ENCODE measurements at places on chromosomes 6 and 20. TPM values are rescaled to one million over a fixed set of nuclear protein-coding genes. Genes with fewer than 3 reads are reported as not detected.
A peak's percentile ranks its signal among the peaks of the same experiment; 100 is the strongest.

The CD24 gene
- 299 TPM for total RNA-seq

DNA sequence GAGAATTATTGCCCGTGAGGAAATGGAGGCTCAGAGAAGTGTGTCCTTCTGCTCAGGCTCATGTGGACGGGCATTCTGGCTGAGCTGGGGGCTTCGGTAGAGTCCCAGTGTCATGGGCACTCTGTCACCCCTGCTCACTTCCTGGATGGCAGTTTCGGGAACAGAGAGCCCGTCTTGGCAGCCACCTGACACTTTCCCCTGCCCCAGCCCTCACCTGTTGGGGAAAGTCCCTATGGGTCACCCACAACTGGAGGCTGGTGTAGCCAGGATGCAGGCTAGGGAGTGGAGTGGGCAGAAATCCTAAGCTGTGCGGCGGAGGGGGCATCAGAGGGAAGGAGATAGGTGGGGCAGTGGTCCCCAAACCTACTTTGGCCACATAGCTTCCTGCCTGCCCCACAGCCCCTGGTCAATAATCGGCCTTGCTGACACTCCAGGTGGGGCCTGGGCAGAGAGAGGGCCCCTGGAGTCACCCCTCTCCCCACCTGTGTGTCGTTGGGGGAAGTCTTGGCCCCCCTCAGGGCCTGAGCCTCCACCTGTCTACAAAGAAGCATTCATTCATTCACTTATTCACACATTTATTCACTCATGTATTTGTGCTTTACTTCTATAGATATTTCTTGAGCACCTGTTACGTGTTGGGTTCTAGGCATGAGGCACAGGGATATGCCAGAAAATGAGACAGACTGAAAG is 40.5 kb downstream of the SNAI1 start:
- no peak for DNase-seq

DNA sequence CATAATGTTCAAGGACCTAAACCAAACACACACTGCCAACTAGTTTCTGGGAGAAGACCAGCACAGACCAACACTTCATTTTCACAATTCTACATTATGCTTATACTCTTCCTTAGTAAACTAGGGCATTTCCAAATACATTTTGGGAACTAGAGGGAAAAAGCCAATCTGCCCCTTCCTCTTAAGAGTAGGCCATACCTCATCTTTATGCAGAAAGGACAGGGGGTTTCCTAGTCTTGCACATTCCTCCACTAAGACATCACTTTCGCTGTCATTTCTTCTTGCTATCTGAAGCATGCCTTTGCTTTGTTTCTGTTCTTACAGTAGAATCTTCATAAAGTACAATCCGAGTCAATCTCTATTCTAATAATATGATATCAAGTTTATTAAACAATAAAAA is 105.7 kb downstream of the SMLR1 start:
- DNase-seq: no peak

DNA sequence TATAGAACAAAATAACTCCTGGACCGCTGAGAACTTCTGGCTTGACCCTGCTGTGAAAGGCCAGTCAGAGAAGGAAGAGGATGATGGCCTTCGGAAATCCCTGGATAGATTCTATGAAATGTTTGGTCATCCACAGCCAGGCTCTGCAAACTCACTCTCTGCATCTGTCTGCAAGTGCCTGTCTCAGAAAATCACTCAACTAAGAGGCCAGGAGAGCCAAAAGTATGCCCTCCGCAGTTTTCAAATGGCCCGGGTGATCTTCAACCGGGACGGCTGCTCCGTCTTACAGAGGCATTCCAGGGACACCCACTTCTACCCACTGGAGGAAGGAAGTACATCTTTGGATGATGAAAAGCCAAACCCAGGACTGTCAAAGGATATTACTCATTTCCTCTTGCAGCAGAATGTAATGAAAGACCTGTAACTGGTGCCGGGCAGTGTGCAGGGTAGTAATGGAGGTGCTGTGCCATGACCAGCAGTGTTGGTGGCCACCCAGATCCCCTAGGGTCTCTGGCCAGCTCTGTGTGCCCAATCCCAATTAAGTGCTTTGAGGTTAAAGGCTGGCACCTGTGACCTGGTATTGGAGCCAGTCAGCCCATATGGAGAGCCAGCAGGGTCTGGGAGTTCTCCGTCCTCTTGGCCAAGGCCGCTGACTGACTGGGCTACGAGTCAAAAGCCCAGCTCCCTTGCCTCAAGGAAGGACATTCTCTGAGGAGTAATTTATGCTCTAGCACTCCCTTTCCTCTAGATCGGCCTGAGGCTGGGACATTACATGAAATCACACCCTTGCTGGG is 87.1 kb downstream of the TRMT6 start:
- DNase-seq: peak; percentile 27

The CDC25B gene
- 74.6 TPM for total RNA-seq

- DNase-seq: peak; percentile 52
These were observed 83.5 kb downstream of the ZMYND8 start for GRCh38 chr20:47272893-47273590.

The MOXD1 gene
- 37.3 TPM for total RNA-seq

- DNase-seq: no peak
These were observed 101.1 kb downstream of the ATXN1 start for GRCh38 chr6:16660157-16660497.

The CCM2L gene
- total RNA-seq: not detected

DNA sequence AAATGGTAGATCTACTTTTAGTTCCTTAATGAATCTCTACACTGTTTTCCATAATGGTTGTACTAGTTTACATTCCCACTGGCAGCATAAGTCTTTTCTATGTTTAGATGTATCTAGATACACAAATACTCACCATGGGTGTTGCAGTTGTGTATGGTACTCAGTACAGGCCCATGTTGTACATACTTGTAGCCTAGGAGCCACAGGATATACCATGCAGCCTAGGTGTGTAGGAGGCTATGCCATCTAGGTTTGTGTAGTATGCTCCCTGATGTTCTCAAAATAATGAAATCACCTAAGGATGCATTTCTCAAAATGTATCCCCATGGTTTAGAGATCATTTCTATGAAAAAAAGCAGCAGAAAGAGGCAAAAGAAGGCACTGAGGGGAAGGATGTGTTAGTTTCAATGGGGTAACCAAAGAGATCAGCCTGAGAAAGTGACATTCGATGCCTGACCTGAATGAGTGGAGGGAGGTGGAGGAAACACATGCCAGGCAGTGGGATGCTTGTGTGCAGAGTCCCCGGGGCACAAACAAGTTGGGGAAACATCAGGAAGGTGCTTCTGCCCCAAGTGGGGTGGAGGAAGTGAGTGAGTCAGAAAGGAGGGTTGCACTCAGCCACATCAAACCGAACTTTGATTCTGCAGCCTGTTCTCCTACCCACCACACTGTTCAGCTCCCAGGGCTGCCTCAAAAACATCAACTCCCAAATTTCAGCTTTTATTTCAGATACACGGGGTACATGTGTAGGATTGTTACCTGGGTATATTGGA is 191.2 kb downstream of the ZNF217 start:
- no peak for DNase-seq

- no peak for DNase-seq
These were observed 17.3 kb upstream of the ID1 start for GRCh38 chr20:31587545-31588389.

GRCh38 chr6:142856624-142857232 is 88.2 kb downstream of the HIVEP2 start:
- no peak for DNase-seq

- DNase-seq: no peak
These were observed 8.2 kb upstream of the HRH3 start for GRCh38 chr20:62227977-62228958.

DNA sequence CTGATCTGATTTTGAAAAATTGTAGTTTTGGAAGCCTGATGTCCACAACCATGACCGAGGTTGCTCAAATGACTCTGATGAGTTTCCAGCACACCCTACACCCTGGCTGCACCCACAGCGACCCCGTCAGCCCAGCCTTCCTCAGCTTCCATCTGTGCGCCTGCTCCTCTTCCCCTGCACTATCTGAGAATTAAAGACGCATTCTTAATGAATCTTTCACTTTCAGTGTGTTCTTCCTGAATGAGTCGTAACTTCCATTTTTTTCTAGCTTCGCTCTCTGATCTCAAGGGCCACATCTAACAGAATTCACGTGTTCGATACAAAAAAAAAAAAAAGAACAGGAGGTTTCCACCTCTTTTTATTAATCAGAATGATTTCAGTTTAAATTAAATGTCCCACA is 21.3 kb upstream of the RREB1 start:
- no peak for DNase-seq

The OVOL2 gene
- total RNA-seq: not detected

The MROH8 gene
- 5.1 TPM for total RNA-seq

DNA sequence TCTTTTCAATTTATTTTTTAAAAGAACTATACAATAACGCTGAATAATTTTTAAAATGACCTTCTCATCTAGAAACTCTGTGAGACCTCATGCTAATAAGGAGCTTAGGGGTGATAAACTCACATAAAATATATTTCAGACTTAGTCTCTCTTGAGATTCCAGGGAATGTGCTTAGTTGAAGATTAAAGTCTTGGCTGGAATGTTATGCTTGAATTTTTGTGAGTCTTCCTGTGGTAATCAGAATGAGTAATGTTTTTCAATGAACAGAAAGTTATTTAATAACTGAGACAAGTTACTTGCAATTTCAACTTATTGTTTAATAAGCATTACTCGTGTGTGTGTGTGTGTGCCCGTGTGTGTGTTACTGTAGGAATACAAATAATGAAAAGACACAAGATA is 379.9 kb upstream of the EPHA7 start:
- no peak for DNase-seq

The OOEP gene
- total RNA-seq: not detected

DNA sequence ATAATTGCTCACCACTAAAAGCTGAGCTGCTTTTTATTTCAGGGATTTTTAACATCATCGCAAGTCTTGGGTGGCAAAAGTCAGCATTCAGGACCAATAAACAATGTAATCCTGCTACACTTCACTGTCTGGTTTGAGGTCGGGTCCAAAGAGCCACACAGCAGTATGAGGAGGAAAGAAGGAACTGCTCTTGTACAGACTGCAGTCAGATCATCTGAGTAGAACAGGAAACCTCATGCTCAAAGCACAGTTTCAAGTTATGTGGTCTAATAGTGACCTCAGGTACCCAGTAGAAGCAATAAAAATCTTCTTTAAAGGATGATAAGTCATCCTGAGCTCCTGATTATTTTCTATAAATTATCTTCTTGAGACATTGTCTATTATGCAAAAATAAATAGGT is 211.4 kb downstream of the FUT9 start:
- DNase-seq: no peak

DNA sequence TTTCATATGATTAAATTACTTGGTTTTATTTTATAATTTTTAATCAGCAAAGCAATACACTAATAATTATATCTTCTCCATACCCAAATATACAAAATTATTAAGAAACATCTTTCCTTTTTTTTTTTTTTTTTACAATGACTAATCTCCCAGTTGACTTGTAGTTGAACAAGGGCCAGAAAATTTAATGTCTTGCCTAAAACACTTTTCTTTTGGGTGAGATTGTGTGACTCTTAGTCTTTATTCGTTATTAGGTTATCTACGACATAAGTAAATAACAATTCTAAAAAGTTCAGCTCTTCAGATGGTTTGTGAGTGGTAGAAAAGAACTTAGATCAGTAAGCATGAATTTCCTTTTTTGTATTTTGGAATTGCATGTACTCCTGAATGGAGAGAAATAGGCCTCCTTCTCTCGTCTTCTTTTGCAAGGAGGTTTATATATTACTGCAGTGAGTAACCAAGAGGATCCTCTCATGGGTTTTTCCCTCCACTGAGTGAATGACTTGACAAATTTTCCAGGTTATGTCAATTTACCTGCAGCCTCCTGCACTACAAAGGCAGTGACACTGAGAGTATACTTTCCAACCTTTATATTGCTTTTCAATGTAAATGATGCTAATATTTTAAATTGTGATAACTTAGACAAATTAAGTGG is 364.5 kb upstream of the CITED2 start:
- DNase-seq: no peak

The KHDC1L gene
- total RNA-seq: not detected

GRCh38 chr20:18056174-18057100 is 1.3 kb downstream of the OVOL2 start:
- no peak for DNase-seq

The MLN gene
- total RNA-seq: not detected

DNA sequence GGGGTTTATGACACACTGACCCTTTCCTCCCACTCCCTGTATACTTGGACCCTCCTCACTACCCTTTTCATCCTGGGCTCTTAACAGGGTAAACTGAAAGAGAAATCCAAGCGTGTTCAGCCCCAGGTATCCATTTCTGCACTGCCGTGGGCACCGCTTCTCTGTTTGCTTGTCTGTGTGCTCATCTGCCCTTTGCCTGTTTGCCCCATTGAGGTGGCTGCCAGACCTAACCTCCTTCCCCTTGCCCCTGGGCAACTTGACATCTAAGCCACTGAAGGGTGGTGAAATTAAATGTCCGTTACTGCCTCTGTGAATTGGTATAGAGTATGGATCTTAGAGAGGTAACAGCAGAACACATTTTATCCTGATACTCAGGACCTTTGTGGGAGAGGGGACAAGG is 38.7 kb downstream of the ACSS2 start:
- DNase-seq: no peak

DNA sequence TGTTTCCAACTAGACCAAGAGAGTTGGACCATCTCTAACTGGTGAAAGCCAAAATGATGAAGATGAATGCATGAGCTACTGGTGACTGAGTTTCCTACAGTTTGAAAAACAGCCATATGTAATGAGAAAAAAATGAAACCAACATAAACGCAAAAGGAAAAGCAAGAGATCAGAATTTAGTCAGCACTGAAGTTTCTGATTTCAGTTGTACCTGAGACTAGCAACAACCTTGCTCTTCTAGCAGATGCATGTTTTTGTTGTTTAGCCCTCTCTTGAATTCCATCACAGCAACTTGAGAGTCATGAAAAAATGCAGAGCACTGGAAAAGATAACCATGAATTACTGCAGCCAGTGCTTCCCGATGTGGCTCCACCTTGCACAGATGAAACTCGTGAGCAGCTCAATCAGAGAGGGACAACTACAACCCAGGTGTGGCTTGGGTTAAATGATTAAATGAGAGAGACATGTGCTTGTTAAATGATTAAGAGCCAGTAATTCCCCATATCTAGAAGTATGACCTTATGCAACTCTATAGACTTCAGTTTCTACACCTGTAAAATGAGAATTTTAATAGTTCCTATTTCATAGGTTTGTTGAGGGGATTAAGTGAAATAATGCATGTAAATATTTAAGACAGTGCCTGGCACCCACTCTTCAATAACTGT is 104.8 kb downstream of the ELOVL4 start:
- DNase-seq: no peak

The RAET1G gene
- 0.16 TPM for total RNA-seq

GRCh38 chr6:90285042-90285481 is 11.6 kb downstream of the BACH2 start:
- no peak for DNase-seq

GRCh38 chr6:29005183-29005885 is at the start of gene ZNF311:
ZNF311 (minus strand) TSS chr6:29005315; CDS start chr6:29003954, 1,361 bp downstream.
- DNase-seq: no peak

DNA sequence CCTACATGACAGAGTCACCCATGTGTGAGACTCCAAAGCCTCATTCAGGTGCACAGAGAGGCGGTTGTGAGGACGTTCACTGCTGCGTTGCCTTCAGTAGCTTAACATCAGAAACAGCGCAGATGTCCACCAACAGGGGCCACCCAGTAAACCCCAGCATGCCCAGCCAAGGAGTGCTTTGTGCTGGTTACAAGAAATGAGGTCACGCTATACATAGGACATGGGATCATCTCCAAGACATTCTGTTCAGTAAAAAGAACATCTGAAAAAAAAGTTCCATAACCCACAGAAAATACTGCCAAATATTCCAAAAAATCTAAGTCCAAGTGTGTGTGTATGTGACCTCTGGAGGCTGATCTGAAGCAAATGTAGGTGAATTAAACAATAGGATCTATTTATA is 16.0 kb downstream of the SLC52A3 start:
- DNase-seq: no peak
